ENCODE measurements at places on chromosomes 12 and 14.

DNA sequence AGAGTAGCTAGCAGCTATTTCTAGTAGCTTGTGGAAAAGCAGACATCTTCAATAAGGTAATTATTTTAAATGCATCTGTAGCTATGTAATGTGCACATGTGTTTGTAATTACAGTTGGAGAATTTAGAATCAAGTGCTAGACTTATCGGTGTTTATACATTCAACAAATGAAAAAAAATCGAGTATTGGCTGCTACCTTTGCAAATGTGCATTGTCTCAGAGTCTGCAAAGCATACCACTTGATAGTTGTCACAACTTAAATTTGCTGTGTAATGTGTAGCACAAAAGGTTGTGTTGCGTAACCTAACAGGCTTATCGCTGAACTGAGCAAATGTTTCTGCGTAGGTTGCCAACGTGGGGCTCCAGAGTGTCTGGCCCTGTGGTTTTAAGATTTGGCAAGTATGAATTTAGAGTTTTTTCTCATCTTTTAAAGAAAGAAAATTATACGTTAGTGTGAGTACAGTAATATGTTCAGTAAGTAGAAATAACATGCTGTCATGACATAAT lies 44.3 kb downstream of the TMTC2 start:
- DNase-seq: no peak

DNA sequence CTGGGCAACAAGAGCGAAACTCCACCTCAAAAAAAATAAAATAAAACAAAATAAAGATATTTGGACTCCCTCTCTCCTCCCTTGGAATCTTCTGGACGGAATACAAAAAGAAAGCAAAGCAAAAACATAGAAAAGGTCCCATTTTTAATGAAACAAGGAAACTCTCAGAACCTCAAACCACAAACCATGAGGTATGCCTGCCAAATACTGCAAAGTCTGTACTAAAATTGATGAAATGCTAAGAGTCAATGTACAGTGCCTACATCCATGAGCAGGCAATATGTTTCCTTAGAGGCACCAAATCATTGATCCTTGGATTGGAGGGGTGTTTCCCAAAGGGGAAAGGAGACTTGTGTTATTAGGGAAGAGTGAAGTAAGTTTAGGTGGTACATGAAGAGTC lies 8.2 kb upstream of the RPS6KA5 start:
- no peak for DNase-seq

DNA sequence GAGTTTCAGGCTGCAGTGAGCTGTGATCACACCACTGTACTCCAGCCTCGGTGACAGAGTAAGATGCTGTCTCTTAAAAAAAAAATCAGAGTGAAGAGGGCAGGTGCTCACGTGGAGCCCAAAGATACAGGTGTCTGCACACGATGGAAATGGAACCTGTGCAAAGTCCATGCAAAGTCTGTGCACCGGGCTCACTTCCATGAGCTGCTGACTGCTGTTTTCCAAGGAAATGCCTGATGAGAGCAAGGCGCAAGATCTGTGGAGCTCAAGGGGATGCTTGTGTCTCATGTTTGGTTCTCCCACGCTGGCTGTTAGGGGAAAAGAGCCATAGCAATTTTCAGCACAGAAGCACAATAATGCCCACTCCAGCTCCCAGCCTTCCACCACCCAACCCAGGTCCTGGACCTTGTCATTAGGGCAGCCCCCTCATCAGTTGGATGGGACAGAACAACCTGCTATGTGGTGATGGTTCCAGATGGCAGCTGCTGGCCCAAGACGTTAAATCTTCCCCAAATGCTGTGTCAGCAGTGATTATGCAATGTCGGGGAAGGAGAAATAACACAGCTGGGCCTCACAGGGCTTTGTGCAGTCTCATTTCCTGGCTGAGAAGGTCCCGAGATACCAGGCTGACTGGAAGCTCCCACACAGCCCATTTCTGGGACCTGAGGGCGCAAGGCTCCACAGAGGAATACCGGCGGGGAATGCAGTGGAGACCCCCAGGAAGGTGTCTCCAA lies 27.9 kb upstream of the DICER1 start:
- peak; percentile 78 for DNase-seq

- DNase-seq: no peak
These were observed 177.6 kb downstream of the CAND1 start for GRCh38 chr12:67446716-67447115.

DNA sequence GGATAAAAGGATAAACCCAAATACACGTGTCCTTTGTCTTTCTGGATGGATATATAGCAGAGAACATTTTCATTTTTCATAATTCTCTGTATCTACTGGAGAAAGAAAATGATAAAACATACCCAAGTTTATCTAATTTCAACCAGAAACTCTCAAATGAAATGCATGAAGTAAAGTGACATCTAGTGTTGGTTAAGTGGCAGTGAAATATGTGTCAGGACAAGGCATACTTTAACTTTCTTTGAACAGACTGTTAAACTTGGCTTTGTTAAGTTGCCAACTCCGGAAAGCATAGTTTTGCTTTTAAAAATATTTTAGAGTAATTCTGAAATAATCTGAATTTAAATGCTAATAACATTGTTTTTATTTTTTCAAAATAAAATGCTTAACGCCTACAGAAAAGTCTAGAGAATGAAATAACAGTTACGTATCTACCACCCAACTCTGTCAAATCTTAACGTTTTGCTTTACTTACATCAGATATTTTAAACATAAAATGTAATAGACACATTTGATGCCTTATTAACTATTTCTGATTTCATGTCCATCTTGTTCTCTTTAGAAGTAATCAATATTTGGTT lies 25.2 kb upstream of the NTN4 start:
- no peak for DNase-seq

DNA sequence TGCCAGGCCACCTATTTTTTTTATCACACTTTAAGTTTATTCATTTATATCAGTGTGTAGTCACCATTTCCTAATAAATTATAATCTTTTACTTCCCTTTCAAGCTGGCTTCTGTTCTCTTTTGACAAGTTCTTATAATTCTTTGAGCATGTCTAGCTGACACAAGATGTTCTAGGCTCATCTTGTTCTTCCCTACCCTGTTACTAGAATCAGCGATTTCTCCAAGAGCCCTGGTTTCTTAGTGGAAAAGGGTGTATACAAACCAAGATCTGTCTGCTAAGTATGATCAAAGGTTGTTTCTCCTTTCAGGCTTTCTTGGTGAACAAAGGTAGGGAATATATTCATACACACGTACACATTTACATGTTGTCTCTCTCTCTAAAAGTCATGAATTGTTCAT lies 51.0 kb downstream of the FGD4 start:
- DNase-seq: no peak

- DNase-seq: no peak
These were observed 16.5 kb downstream of the HEBP1 start for GRCh38 chr12:12983420-12984035.

GRCh38 chr12:126856958-126857357 lies 1410.0 kb upstream of the TMEM132C start:
- no peak for DNase-seq

- no peak for DNase-seq
These were observed 17.6 kb downstream of the ASPG start for GRCh38 chr14:104103061-104103445.

- DNase-seq: no peak
These were observed 64.8 kb downstream of the PTHLH start for GRCh38 chr12:27907766-27908165.

DNA sequence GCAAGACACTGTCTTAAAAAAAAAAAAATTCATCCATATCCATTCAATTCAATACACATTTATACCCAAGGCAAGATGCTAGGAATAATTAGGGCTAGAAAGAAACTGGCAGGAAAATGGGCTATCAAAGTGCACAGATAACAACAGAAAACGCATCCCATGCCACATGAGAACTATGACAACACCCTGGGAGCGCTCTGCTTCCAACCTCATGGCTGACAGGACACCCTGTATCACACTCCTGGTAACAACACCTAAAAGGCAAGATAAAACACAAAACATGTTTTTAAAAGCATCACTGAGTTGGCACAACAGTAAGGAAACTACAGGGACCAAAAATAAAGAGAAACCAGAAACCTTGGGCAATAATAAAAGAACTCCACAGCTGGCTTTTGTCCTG lies 54.9 kb downstream of the ZFYVE21 start:
- DNase-seq: no peak

DNA sequence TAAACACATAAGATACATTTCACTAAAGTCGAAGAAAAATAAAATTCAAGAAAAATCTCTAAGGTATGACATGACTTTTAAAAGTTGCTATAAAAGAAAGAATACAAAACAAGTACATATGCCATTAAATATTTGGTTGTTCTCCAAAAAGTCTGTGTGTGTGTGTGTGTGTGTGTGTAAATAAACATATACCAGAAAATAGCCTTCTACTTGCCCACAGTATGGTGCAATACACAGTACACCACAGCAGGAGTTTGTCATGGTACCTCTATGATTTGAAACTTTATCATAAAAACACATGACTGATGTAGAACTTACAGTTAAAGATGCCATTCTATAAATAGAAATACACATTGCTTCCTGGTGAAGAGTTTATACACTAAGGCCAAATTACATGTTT lies 692.7 kb upstream of the MGAT4C start:
- no peak for DNase-seq

- no peak for DNase-seq
These were observed 73.2 kb downstream of the HSD17B6 start for GRCh38 chr12:56836317-56836716.

- DNase-seq: no peak
These were observed 448.2 kb downstream of the NRXN3 start for GRCh38 chr14:78618368-78618767.

GRCh38 chr14:31205681-31206535 lies 1.7 kb downstream of the HECTD1 start:
- no peak for DNase-seq

GRCh38 chr14:72498646-72499045 lies 395.3 kb downstream of the DPF3 start:
- no peak for DNase-seq

DNA sequence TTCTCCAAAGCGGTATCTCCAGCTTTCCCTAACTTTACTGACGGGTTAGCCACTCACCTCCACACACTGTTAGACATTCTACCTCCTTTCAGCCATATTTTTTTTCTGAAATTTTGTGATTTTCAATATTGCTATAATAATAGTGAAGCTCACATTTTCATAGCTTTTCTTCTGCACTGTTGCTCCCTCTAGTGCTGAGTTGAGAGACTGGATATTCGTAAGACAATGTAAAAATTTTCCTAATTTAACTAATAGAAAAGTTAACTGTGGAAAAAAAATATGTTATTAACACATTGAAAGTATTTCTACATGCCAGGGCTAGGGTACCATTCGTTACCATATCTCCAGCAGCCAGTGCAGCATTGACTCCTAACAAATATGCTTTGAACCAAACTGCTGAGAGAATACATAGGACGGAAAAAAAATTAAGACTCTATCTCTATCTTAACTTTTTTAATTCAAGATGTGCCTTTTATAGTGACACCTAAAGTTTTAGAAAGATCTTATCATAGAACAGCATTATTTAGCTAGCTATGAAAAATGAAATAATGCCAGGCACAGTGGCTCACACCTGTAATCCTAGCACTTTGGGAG lies 48.7 kb upstream of the ABCC9 start:
- DNase-seq: no peak

GRCh38 chr12:49305762-49306510 lies 11.0 kb downstream of the PRPH start:
- no peak for DNase-seq

- no peak for DNase-seq
These were observed 2.3 kb upstream of the MYO1H start for GRCh38 chr12:109345428-109345827.

GRCh38 chr12:107374161-107374840 lies 281.0 kb upstream of the CRY1 start:
- DNase-seq: no peak

DNA sequence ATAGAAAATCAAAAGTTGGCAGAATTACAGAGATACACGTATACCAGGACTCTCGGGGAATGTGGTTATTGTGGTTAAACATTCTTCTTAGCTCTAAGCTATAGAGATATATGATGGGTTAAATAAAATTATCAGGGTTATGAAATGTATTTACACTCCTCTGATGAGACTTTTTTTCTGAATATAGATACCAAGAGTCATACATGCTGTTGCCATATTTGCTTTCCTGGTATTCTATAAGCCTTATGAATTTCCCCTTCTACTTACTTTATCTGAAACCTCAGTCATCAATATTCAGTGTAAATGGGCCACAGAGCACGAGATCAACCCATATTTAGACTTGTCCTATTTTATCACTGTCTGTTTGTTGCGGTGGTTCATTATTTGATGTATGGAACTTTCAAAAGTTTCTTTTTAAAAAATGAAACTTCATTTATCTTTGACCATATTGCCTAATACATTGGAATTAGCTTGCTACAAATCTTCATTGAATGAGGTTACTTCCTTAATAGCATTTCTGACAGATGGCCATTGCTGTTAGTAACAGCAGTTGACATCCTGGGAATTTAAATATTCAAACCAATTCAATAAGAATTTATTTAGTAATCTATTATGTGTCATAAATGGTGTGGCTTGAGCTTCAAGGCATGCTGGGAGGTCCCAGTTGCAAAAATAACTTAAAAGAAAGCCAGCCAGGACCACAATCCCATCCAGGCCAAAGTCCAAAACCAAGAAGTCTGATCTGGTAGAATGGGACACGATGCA lies 393.5 kb downstream of the PCNX1 start:
- no peak for DNase-seq

DNA sequence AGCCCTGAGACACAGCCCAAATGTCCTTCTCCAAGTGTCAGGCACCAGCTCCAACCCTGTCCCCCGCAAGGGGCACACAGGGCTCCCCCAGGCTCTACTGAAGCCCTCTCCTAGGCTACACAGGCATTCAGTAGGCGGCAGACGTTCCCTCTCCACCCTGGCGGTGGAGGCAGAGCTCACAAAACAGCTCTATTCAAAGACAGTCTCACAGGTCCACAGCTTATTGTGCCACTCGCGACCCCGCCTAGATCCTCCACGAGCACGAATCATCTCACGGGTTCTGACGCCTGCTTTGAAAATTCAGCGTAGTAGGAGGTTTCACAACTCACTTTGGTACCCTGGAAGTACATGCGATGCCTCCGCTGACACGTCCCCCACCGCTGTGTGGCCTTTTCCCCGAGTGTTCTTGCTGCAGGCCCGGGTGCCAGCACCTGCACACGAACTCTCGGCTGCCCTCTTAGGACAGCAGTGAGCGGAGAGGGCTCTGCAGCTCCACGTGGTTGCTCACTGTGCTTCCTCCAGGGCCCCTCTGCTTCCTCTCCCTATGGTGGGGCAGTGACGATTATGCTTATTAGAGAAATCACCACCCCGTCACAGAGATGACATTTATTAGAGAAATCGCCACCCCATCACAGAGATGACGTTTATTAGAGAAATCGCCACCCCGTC lies 78.5 kb downstream of the ADGRD1 start:
- DNase-seq: no peak

- no peak for DNase-seq
These were observed 11.5 kb upstream of the CHD4 start for GRCh38 chr12:6618483-6619225.

All from bone marrow (tissue), 2 donors.